Upper lobe of left lung (tissue), 6 donors: ENCODE measurements at places on chromosomes 5 and 9. TPM values are rescaled to one million over a fixed set of nuclear protein-coding genes. Genes with fewer than 3 reads are reported as not detected.

DNA sequence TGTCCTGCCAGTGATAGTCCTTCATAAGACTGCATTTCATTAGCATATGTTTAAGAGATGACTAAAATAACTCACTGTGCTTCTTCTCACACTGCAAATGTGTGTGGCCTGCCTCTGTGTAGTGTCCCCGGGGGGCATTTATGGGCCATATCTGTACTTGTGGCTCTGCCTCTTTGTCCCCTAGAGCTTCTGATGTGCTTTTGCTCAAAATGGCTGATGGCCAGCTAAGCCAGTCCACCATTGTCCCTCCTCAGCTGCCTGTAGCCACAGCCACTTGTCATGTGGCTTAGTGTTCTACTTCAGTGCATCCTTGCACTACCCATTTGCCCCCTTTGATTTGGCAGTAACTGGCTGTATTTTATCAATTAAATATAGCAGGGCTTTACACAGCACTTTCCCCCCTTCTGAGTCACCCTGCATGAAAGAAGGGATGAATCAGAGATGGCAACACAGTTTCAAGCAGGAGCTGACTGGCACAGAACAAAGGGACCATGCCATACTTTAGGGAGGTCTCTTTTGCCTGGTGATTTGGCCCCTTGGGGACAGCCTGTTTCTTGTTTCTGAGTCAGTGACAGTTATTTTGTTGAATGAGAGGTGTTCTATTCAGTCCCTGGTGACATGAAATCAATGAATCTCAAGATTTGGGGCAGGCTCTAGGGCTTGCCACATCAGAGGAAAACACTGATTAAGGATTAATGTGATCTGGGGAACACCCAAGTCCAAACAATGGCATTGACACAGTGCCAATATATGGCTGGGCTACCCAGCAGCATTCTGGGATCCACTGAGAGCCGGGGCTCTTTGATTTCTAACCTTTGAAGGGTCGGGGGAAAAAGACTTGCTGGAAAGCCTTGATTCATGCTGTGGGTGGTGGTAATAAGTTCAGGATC, 245.5 kb downstream of the SMARCA2 start:
- no peak for DNase-seq

PLPPR1 gene
- total RNA-seq = 0.44 TPM

HTR4 gene
- total RNA-seq = 0.09 TPM

DNA sequence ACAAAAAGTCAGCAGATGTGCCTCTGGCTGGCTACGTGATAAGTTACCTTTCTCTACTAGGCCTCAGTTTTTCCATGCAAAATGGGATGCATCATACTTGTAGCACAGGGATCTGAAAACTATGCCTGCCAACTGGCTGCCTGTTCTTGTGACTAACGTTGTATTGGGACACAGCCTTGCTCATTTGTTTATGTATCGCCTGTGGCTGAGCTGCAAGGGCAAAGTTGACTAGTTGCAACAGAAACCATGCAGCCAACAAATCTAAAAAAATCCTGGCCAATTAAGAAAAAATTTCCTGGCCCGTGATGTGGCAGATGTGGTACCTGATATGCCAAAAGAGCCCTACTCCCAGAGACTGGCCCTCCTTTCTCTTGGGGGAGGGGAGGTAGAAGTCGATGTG, 131.3 kb downstream of the SEC61B start:
- peak; percentile 55 for DNase-seq

MARVELD2 gene
- 30.9 TPM for total RNA-seq

ZNF366 gene
- total RNA-seq = 12.4 TPM

DNA sequence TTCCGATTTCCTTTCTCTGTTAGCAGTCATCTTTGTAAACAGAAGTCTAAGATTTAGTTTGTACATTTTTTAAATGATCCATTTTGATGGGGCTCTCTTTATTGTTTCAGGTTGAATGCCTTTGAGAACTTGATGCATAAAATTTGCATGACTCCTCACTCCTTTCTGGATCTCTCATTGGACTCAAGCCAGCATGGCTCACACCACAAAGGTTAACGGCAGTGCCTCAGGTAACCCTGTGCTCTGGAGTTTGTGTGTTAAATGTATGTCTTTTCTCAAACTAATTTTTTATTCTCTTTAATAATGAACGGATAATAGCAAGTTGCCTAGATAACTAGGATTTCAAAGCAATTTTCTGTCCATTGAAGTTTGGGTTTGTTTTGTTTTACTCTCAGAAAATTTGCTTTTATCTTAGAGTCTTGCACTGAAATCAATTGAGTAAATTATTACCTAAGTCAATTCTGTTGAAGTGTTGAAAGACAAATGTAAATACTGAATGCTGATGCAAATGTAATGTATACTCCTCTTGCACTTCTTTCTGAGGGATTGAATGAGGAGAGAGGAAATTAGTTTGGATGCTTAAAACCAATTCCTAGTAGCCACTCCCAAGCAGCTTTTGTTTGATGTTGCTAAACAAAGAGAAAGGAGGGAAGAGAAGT, 164.6 kb upstream of the DMRT1 start:
- no peak for DNase-seq

LECT2 gene
- not detected for total RNA-seq

- no peak for DNase-seq
Observed at GRCh38 chr9:111952559-111952958, 55.9 kb downstream of the UGCG start.

DNA sequence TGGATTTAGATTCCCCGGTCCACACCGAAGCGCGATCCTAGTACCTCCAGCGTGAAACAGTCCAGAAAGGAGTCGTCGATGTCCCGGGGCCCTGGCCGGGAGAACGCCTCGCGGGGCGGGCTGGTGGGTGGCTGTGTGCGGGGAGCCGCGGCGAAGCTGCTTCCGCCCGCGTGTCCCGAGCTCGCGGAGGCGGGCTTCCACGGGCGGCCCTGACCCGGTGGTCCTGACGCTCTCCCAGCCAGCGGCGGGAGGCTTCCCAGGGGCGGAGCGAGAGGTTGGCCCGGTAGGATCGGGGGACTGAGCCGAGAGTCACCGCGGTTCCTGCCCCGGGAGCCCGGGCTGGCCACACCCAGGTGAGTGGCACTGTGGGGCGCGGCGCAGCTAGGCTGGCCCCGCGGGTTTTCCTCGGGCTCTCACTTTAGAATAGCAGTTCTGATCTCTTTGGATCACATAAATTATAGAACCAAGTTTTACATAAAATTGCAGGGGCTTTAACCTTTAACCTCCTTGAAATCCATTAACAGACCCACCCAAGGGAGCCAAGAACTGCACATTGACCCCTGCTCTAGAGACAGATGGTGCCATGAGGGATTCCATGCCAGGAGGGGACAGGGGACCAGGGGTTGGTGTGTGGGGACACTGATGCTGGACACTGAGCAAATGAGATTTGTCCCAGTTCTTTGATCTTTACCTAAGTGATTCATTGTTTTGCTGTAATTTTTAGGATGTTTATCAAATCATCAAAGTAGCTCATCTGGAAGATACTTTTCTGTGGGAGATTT, 29.2 kb upstream of the IL31RA start:
- peak; percentile 87 for DNase-seq

DNA sequence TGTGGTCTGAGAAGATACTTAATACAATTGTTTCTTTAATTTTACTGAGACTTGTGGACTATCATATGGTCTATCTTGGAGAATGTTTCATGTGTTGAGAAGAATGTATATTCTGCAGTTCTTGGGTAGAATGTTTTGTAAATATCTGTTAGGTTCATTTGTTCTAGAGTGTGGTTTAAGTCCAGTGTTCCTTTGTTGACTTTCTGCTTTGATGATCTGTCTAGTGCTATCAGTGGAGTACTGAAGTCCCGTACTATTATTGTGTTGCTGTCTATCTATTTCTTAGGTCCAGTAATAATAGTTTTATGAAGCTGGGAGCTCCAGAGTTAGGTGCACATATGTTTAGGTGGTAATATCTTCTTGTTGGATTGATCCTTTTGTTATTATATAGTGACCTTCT, 36.1 kb downstream of the IQGAP2 start:
- DNase-seq = no peak

DNA sequence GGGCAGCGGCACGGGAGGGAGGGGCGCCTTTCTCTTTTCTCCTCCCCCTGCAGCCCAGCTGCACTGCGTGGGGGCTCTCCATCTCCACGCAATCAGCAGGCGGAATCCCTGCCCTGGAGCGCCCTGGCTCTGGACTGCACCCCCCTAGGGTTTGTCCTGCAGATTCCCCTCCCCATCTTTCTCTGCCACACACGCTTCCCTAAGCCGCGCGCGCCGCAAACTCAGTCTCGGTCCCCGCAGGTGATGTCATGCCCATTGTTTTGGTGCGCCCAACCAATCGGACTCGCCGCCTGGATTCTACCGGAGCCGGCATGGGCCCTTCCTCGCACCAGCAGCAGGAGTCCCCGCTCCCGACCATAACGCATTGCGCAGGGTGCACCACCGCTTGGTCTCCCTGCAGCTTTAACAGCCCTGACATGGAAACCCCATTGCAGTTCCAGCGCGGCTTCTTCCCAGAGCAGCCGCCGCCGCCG, at the start of gene KCNN2:
Gene KCNN2 (plus strand): TSS at position 347 of the 473 bp plus-strand sequence. CDS start 70 bp downstream, at position 417.
- DNase-seq = peak; percentile 66

GRCh38 chr5:154053468-154053867, 14.7 kb downstream of the MFAP3 start:
- no peak for DNase-seq

SCGB3A2 gene
- total RNA-seq = 665 TPM

CTXN3 gene
- not detected for total RNA-seq

FAM169A gene
- total RNA-seq = 1.4 TPM

- DNase-seq = no peak
Observed at GRCh38 chr9:78188594-78188993, 47.3 kb upstream of the CEP78 start.
